ENCODE measurements at places on chromosomes 13 and 19.

DNA sequence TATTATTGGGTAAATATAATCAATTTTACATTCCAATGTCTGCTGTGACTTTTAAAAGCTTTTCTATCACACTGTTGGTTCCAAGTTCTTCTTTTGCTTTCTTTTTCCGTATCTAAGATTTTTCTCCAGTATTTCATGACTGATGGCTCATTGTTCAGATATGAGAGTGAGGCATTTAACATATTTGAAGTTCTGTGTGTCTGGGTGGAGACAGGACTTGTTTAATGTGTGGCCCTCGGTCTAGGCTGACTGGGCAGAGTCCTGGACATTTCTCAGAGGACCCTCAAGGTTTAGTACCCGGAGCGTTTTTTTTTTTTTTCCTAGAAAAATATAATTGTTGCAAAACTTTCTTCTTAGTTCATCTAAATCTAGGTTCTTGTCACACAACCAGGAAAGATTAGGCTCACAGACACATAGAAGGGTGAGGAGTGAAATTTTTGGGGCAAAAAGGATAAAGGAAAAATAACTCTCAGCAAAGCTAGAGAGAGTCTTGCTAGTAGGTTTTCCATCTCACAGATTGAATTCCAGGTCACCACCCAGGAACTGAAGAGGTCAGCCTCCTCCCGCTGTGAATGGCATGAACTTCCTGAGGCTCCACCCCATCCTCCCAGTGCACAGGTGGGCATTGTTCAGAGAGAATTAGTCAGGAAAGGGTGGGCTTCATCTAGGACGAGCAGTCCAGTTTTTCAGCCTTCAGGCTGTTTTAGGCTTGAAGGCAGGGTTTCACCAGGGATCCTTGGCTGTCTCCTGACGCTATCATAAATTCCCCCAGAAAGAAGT, 1002.4 kb upstream of the PCDH9 start:
- DNase-seq: no peak

DNA sequence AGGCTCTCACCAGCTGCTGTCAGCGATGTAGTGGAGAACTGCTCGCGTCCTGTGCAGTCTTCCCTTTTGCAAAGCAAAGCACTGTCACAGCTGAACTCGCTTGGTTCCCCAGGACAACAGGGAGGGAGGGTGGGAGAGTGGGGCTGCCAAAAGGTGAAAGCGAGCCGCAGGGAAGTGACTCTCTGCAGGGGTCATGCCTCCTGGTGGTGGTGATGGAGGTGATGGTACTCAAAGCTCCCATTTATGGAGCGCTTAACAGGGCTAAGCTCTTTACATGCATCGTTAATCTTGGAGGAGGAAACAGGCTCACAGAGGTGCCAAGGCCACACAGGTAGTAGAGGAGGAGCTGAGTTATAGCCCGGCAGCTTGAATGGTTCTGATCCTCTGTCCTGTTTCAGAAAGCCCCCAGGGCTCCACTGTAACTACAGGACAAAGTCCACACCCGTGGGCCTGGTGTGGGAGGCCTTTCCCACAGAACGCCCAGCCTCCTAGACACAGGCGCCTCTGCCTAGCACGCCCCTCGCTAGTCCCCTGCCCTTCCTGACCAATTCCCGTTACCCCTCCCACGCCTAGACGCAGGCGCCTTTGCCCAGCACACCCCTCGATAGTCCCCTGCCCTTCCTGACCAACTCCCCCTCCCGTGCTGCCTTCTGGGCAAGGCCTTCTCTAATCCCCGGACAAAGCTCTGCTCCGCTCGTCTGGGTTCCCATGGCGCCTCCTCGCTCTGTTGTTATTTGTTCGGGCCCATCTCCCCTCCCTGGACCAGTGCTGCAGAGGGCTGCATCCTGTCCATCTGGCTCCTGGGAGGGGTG, 10.7 kb downstream of the PPP1R37 start:
- DNase-seq: no peak

DNA sequence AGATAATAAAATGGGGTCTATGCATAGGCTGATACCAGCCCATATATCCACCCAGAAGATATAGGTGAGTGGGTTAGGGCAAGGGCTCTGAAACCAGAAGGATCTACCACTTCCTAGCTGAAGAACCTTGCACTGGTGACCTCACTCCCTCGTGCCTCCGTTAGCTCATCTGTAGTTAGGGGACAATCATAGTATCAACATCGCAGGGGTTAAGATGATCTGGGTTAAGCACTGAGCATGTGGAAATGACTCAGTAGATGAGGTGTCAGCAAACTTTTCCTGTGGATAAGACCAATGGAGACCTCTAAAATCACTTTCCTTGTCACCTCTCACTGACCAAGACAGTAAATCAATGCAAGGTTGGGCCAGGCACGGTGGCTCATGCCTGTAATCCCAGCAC, 30.5 kb downstream of the TNFSF14 start:
- DNase-seq: no peak

DNA sequence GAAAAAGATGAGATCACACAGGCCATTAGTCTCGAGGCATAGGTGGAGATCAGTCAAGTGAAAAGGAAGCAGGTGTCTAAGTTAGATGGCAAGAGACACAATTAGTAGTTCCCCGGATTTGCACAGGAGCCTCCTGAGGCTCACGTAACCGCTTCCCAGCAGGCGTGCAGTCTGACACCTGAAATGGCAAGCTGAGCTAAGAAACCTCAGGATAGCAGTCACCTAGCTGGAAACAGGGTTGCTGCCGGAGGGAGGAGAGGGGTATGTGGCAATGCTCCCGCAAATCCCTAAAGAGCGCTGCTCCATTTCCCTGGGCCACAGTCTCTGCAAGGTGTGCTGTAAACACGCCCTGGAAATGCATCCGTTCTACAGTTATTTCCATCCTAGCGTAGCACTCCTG, 1151.0 kb downstream of the DIAPH3 start:
- no peak for DNase-seq

- DNase-seq: no peak
These were observed 76.7 kb downstream of the TEX26 start for GRCh38 chr13:31009166-31009565.

- DNase-seq: peak; percentile 92
These were observed 193.6 kb downstream of the RAP2A start for GRCh38 chr13:97627566-97627965.

DNA sequence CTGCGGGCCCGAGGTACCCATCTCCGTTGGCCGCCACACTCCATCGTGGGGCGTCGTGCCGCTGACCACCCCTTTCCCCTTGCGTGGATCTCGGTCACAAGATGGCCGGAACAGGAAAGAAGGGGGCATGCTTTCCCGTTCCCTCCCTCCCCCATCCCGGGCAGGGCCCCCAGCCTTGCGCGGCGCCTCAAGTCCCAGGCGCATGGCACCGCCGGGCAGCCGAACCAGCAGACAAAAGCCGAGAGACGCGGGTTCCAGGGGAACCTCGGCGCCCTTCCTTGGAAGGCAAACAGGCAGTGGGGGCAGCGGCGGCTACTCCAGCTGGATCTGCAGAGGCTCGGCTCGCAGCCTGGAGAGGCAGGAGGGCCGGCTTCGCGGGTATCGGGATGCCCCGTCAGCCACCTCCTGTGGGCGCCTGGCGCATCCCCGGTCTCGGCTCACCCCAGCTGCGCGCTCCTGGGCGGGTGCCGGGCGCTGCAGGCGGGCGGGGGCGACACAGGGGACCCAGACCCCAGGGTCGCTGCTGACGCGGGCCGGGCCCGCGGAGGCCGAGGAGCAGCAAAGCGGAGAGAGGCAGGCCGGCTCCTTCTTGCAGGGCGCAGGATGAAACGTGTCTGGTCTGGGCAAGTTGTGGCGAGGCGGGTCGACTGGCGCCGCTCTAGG, 439 bp downstream of the DZIP1 start:
- DNase-seq: peak; percentile 49

DNA sequence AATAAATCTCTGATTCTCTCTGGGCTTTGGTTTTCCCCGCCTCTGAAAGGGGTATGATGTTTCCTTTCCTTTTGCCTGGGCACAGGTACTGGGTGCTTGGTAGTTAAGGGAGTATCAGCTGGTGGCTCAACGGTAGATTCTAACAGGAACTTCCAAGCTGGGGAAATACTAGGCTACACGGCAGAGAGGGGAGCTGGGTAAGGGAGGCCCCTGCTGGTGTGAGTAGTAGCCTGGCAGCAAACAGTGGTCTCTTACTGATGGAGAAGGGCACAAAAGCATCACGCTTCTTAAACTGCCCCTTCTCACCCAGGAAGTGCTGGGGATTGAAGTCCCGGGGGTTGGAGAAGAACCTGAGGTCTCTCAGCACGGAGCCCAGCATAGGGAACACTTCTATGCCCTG, 26.9 kb upstream of the CYP2A7 start:
- DNase-seq: peak; percentile 69

GRCh38 chr19:4522291-4523002, 4.2 kb upstream of the PLIN4 start:
- DNase-seq: no peak

DNA sequence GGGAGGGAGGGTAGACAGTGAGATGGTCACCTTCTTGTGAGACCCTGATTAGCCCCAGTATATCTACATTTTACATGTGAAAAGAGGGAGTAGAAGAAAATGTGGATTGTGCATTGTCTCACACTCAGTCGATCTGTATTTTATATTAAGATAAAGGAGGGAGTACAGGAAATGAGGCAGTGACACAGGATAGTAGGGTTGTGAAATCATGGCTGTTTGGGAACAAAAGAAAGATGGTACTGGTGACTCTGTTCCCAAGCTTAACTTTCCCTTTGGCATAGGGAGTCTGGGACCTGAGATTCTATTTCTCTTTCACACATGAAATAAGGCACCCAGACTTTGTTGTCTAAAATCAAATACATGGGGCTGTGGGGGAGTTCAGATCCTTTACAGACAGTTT, 194.7 kb downstream of the ABCC4 start:
- DNase-seq: no peak

DNA sequence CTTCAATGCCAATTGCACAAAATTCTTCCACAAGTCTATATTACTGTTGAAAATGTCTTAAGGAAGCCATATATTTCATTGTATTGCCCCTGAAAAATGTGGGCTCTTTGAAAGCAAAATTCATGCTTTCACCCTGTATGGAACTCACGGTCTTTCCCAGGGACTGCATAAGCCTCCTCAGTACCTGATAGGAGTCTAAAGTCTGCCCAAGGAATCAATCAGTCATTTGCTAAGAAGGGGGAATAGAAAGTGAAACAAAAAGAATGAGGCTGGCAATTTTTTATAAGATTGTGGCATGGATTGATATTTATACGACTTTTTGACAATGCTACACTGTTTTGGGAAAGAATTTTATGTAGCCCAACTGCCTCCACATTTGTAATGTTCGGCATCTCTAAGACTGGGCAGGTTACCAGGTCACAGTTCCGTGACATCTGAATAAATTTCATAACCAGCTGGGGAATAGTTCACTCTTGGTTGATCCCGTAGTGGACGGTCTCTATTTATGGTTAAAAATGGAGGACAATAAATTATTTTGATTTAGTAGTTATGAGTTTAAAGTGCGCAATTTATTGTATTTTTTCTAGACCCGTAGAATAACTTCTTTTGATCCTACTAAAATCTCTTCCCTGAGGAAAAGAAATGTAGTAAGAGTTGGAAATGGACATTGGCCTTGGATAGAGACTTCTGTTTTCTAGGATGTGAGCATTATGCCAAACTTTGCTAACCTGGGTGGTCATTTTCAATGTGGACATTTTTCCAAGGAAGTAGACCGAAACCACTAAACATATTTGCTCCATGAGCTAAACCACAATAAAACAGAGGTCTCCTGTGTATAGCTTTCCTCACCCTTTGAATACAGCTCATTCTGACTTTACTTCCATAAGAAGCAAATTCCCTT, 1585.4 kb downstream of the EFNB2 start:
- DNase-seq: peak; percentile 11

DNA sequence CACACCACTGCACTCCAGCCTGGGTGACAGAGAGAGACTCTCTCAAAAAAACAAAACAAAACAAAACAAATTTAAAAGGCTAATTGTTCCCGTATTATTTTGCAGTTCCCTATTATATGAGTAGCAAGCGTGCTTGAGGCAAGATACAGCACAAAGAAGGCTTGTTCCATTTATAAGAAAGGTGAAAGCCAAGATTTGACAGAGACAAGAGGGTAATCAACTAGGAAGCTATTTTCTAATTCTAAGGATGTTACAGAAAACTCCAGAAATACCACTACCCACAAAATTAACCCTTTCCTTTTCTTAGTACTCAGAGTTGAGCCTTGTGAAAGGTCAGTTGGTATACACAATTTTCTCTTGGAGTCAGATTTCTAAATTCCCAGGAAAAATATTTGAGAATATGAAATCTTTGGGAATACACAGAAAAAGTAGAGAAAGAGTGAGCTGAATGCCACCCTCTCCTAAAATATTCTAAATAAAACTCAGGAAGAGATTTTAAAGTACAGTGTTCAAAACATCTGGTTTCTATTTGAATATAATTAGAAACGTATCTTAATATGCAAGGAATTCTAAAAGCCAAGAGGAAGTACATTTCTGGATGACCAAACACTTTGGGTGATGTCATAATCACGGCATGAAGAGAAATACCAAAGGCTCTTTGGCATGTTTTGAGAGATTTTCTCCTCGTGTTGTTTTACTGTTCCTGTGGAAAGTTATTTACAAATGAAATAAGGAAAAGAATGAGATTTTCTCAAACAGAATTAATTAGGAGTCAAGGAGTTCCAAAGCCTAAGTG, 63.0 kb upstream of the FLT1 start:
- peak; percentile 89 for DNase-seq

DNA sequence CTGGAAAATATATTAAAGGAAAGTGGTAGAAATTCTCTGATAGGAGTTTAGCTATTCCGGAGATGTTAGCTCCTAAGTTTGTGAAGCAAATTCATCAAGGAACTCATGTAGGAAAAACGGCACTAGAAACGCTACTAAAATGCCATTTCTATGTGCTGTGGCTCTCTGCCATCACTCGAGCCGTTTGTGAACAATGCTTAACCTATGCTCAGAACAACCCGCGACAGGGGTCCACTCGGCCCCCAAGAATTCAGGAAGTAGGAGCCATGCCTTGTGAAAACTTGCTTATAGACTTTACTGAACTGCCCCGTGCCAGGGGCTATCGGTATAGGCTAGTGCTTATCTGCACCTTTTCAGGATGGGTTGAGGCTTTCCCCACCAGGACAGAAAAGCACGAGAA, 14.2 kb upstream of the SLC15A1 start:
- no peak for DNase-seq

DNA sequence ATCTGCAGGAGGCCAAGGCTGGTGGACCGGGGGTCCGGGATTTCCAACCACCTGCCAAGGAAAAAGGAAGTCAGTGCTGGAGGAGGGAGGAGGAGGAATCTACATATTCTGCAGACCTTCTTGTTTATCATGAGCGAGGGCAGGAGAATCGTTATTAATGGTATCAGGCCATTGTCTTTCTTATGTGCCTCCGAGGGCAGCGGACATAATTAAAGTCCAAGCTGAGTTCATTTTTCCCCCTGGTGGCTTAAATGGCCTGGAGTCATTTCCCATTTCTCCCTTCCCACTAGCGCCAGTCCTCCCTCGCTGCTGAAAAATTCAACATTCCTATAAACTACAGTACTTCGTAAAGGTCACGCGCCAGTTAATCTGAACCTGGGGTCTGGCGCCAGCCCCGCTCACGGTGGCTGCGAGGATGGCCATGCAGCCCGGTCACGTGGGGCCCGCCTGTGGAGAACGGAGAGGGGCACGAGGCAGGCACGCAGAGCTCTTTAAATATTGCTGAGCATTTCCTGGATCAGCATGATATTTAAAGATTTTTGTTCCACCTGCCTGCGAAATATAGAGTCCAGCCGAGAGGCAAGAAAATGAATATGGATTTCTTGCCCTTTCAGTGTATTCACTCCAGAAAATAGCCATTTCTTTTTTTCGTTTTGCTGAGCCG, 85.2 kb upstream of the PCDH8 start:
- DNase-seq: no peak

GRCh38 chr19:36101550-36102327, 9.2 kb upstream of the OVOL3 start:
- no peak for DNase-seq

- no peak for DNase-seq
These were observed 990 bp downstream of the MYO9B start for GRCh38 chr19:17076543-17076991.

All from fibroblast of villous mesenchyme (primary cell).